ENCODE measurements at places on chromosomes 3 and 15.
A peak's percentile ranks its signal among the peaks of the same experiment; 100 is the strongest.

DNA sequence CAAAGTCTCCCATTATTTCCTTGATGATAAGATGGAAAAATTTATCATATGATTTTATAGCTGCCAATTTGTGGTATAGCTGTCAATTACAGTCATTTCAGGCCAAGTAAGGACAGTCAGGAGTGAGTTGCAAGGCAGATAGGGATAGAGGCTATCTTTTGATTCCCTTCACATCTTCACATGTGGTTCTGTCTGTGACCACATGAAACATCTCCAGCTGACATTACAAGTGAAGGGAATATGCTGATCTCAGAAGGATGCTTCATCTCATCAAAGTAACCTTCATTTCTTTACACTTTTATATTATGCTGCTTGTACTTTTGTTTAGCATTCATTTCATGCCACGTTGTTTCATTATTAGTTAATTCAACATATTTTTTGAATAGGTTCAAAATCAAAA is 136.9 kb upstream of the CFAP20DC start:
- no peak for DNase-seq

DNA sequence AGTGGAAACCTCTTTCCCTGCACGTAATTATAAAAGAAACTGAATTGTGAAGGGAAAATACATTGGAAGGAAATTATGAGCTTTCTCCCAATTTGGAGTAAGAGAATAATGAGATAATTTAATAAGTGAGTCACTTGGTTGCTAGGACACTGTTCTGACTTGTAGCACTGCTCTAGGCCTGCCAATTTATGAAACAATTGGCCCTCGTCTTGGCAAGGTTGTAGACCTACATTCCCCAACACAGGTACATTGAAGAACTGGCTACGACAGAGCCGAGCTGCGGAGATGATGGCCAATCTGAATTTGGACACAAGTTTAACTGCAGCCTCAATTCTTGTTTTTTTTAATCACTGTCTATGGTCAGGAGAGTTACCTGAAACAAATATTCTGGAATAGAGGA is 674.1 kb downstream of the MECOM start:
- no peak for DNase-seq

GRCh38 chr3:30085486-30085885 is 520.9 kb upstream of the TGFBR2 start:
- DNase-seq = no peak

DNA sequence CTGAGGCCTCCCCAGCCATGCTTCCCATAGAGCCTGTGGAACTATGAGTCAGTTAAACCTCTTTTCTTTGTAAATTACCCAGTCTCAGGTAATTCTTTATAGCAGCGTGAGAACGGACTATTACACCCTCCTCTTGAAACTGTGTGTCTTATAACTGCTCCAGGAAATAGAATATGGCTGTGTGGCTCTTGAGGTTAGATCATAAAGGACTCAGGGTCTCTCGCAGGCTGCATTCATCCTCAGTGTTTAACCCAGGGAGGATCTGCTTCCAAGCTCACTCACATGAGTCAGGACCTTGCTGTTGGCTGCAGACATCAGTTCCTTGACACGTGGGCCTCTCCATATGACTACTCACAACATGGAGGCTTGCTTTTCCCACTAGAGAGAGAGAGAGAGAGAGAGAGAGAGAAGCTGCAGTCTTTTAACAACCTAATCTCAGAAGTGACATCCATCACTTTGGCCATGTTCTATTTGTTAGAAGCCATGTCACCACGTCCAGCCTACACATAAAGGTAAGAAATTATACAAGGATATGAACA is 114.3 kb upstream of the UBE2E1 start:
- no peak for DNase-seq

GRCh38 chr3:126025862-126026261 is 56.9 kb downstream of the ROPN1B start:
- no peak for DNase-seq

GRCh38 chr3:44682182-44682896 is 30.1 kb upstream of the ZNF502 start:
- DNase-seq = no peak

GRCh38 chr15:73631915-73632669 is 1.1 kb downstream of the NPTN start:
- no peak for DNase-seq

- no peak for DNase-seq
Measured at GRCh38 chr3:135262441-135262840, 467.4 kb downstream of the EPHB1 start.

DNA sequence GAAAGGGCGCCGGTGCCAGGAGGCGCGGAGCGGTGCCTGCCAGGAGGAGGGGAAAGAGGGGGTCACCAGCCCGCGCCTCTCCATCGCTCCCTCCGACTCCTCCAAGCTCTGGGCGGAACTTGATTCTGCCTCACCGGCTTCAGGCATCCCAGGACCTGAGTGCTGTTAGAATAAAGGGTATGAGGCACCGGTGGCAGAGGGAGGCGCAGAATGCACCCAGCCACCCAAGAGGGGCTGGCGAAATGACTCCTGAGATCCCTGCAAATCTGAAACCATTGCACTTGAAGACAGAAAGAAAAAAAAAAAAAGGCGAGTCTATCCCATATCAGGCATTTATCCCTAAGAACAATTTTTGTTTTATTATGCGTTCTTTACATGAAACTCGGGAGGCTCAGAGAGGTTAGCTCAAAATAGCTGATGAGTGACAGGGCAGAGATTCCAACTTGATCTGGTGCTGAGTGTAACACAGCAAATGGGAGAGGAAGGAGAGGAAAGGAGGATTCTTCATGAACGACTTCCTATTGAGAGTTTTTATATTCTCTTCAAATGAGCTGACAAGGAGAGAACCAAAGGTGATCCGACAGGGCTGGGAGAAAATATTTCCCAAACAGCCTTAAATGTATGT is 157.0 kb upstream of the FRMD4B start:
- no peak for DNase-seq

- no peak for DNase-seq
Measured at GRCh38 chr15:58383876-58384275, 47.9 kb upstream of the LIPC start.

DNA sequence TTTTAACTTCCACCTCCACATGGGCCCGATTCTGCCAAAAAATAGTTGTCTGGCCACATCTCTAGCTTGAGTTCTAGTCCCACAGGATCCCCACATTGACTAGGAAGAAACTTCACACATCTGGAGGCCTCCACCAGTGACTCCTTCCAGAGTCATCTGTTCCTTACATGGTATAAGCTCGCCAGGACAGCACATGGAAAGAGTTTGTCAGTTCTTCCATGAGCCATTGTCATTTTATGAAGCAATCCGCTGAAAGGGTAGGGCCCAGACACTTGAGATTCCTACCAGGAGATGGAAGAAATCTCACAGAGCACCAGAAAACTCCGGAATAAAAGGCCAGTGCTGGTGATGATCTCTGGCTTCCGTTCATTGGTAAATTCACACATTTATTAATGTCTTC is 350.5 kb upstream of the ICE2 start:
- DNase-seq = no peak

DNA sequence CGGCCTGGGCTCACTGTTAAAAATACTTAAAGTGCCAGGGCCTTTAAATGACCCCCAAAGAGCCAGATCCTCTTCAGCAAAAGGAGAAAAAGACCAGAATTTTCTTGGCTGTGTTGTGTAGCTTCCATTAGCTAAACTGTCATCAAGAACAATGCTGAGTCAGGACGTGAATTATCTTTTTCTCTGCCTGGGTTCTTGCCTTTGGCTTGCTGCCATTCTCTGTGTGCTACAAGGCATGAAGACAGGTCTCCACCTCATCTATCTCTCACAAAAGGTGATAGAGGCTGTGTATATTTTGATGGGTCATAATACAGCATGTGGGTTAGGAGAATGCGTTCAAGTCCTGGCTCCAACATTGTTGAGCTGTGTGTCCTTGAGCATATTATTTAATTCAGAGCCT is 52.4 kb upstream of the SELENOK start:
- DNase-seq = no peak

DNA sequence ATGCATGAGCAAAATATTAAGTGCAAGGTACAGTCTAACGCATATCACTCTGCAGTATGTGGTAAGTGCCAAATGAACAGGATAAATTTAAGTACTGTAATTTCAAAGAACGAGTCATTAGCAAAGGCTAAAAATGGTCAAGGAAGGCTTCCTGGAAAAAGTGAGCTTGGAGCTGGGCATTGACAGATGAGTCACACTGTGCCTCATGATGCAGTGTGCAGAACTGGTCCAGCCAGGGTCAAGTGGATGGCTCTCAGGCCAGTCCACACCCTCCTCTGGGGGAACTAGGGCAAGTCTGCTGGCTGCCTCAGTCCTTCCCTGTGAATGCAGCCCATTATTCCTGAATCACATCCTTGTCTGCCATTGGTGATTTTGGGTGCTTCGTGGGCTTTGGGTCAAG is 76.3 kb downstream of the CACNA1D start:
- DNase-seq = peak; percentile 34

DNA sequence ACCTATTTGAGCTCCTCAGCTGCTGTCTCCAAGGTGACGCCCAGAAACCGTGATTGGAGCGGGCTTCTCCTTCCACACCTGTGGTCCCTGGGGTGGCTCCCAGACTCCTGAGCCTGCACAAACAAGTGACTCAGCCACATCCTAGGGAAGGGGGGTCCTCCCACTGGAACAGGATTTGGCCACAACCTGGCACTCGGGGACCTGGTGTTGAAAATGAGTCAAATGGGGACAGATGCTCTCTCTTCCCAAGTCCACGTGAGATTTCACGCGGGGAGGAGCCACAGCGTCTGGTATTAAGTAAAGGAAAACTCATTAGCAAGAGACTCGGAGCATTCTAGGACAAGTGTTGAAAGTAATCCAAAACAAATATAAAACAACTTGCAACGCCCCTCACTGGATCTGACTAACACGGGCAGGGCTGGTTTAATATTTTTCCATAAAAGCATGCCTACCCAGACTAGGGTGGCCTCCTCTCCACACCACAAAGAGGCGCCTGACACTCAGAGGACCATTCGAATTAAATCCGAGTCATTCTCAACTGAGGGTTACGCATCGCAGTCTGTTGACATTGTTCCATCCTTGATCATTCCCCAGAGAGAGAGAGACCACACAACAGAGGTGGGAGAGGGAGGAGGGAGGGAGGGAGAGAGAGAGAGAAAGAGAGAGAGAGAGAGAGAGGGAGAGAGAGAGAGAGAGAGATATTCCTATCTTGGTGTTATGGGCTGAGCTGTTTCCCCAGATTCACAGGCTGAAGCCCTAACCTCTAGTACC is 74.4 kb downstream of the MGLL start:
- DNase-seq = no peak

DNA sequence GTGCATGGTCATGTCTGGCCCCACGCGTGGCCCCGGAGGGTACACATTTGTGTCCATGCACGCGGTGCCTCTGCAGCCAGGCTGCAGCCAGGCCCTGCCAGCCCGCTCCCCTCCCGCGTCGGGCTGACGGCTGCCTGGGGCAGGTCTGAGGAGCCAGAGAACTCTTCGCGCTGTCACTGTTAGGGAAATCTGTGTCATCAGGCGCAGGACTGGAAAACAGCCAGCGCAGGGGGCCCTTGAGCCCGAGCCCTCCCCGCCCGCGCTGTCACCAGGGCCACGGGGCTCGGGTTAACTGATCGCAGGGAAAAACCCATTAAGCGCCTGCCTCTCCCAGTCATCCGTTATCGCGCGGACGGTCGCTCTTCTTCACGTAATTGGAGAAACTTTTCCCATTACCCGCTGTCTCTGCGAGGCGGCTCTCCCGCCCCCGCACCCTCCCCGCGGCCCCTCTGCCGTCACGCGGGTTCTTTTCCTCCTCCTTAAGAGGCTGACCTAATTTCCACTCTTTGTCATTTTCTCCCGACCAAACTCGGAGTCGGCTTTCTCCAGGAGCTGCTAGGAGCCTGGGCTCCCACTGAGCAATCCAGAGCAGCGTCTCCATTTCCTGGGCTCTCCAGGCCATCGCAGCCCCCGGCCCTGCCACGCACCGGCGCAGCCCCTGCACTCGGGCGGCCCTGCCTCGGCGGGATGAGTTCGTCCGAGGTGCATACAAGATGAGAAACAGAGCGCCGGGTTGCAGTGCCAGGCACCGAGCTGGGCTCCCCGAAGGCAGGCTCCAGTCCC is 57.5 kb upstream of the PRR23E start:
- peak; percentile 50 for DNase-seq

- no peak for DNase-seq
Measured at GRCh38 chr15:98669638-98670037, 21.3 kb downstream of the IGF1R start.
